Nephron progenitor cell (in vitro differentiated cells): ENCODE measurements at places on chromosomes 5 and 9.

- peaks cover 9% of the 10 kb centered on the region for H3K4me1 ChIP-seq
- peaks cover 80% of the 10 kb centered on the region for H3K36me3 ChIP-seq
- H3K4me3 ChIP-seq: no peak overlapping the region
- H3K27me3 ChIP-seq: no peaks in the 10 kb centered on the region
These were observed 35.9 kb downstream of the RNF44 start for GRCh38 chr5:176501333-176501732.

- H3K4me1 ChIP-seq: peaks cover 21% of the 10 kb centered on the region
- no peak overlapping the region for H3K27ac ChIP-seq
These were observed 307.9 kb downstream of the CSNK1G3 start for GRCh38 chr5:123819833-123820232.

GRCh38 chr5:16754601-16755000 lies 137.8 kb upstream of the RETREG1 start:
- H3K4me1 ChIP-seq: peaks cover 30% of the 10 kb centered on the region
- no peaks in the 10 kb centered on the region for H3K27me3 ChIP-seq
- peaks cover 83% of the 10 kb centered on the region for H3K36me3 ChIP-seq
- H3K4me3 ChIP-seq: no peak overlapping the region

- no peak overlapping the region for H3K27ac ChIP-seq
- H3K36me3 ChIP-seq: no peaks in the 10 kb centered on the region
- H3K4me1 ChIP-seq: peaks cover 44% of the 10 kb centered on the region
- DNase-seq: no peak
These were observed 329.3 kb downstream of the ENC1 start for GRCh38 chr5:74310997-74311930.

DNA sequence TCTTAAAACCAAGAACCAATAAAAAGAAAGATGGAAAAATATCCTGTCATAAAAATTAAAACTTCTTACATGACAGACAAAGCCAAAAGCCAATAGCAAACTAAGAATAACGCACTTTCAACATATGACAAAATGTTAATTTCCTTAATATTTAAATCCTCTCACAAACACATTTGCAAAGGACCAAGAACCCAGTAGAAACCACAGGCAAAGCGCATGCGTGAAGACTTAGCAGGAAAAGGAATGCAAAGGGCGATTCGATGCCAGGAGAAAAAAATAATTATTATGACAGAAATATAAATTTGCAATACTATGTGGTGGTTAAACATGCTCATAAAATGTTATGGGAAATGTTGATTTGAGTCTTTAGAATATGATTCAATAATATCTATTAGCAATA lies 39.9 kb upstream of the OLFM1 start:
- no peak overlapping the region for H3K27ac ChIP-seq
- no peak overlapping the region for H3K4me3 ChIP-seq
- H3K27me3 ChIP-seq: peaks cover 15% of the 10 kb centered on the region
- peaks cover 23% of the 10 kb centered on the region for H3K4me1 ChIP-seq
- no peak for DNase-seq

GRCh38 chr9:94757158-94757557 lies 30.7 kb downstream of the AOPEP start:
- DNase-seq: no peak
- no peaks in the 10 kb centered on the region for H3K27me3 ChIP-seq
- no peak overlapping the region for H3K27ac ChIP-seq

- H3K36me3 ChIP-seq: no peaks in the 10 kb centered on the region
- H3K27ac ChIP-seq: no peak overlapping the region
- H3K4me1 ChIP-seq: no peaks in the 10 kb centered on the region
- no peak for DNase-seq
- no peak overlapping the region for H3K4me3 ChIP-seq
- H3K27me3 ChIP-seq: peaks cover 3% of the 10 kb centered on the region
These were observed 380.5 kb upstream of the SMC2 start for GRCh38 chr9:103713631-103714030.
